Left lobe of liver (tissue), 2 donors: ENCODE measurements at places on chromosomes 11 and 22.

GRCh38 chr11:64146036-64146955 is 19.6 kb downstream of the MACROD1 start:
- DNase-seq, result no peak

GRCh38 chr11:13899603-13900002 is 62.9 kb upstream of the SPON1 start:
- no peak for DNase-seq

DNA sequence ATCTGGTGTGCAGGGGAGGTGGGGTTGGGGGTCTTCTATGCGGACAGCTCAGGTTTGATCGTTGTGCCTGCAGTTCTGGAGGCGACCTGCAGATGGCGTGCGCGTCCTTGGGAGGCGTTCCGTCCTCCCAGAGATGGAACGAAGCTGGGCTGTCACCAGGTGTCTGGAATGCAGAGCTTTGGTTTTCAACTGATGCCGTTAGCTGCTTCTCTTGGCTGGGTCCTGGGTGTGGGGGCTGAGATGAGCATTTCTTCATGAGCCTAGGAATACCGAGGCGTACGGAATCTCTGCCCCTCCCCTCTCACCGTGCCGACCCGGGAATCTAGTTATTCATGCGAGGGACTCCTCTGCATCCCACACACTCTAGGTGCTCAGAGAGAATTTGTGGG is 98.6 kb downstream of the CEP164 start:
- peak; percentile 58 for DNase-seq

DNA sequence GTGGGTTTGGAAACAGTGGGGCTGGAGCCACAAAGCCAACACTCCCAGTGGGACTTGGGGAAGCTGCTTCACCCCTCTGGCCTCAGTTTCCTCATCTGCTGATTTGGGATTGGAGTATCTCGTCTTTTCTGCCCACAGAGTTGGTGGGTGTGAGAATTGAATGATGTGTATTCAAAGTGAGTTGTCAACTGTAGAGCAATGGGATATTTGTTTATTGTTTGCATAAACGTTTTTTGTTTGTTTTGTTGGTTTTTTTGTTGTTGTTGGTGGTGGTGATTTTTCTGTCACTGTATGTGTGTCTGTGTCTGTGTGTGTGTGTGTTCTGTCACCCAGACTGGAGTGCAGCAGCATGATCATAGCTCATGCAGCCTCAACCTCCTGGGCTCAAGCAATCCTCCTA is 542.0 kb downstream of the MIAT start:
- no peak for DNase-seq

DNA sequence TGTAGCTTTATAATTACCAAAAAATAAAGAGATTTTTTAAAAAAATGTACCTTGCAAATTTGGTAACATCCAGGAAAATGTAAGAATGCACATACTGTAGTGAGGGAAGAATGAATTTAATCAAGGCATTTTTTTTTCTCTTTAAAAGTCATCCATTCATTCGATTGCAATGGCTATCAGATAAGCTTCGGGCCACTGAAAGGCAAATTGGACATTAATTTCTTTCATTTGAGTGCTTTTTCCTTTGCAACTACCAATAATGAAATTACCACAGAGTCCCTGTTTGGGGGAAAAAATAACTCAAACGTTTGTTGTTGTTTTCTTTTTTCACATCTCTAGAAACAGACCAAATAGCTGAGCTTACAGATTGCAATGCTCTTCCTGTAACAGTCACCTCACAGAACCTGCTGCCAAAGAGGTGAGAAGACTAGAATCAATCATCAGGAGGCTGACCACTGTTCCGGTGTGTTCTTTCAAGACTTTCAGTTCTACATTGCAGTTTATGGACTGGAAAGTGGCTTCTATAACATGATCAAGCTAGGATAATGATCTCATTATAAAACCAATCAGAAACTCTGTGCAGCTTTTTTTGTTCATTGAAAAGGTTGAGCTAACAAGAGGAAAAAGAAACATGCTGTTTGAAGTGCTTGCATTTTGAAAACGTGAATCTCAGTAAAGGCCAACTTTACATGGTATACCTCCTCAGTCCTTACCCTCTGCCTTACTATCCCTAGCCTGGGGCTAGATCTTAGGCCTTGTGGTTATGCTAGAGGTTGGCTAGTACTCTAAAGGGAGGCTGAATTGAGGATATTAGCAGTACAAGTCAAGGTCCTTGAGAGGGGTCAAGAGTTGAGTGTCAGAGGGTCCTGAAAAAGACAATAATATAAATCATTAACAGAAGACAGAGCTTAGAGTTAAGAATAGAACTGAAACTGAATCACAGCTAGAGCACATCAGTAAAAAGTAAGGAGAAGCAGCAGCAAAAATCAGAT is 1276.1 kb downstream of the LRRC4C start:
- DNase-seq, result no peak

DNA sequence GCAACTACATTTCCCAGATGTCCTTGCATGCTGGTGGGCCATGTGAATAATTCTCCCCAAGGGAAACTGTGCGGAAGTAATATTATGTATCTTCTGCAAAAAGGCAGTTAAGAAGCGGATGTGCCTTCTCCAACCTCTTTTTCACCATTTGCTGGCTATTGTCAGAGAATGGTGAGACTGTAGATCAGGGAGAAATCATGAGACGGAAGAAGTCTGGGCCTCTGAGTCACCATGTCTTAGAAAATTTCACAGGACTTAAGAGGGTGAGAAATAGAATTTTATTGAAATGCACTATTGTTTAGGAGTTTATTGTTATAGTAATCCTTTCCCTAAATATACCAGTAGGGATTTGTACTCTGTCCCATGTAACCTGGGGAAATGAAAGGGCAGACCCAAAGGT is 298.7 kb upstream of the ZC3H12C start:
- DNase-seq, result no peak
